ENCODE measurements at places on chromosomes 7 and 10.

DNA sequence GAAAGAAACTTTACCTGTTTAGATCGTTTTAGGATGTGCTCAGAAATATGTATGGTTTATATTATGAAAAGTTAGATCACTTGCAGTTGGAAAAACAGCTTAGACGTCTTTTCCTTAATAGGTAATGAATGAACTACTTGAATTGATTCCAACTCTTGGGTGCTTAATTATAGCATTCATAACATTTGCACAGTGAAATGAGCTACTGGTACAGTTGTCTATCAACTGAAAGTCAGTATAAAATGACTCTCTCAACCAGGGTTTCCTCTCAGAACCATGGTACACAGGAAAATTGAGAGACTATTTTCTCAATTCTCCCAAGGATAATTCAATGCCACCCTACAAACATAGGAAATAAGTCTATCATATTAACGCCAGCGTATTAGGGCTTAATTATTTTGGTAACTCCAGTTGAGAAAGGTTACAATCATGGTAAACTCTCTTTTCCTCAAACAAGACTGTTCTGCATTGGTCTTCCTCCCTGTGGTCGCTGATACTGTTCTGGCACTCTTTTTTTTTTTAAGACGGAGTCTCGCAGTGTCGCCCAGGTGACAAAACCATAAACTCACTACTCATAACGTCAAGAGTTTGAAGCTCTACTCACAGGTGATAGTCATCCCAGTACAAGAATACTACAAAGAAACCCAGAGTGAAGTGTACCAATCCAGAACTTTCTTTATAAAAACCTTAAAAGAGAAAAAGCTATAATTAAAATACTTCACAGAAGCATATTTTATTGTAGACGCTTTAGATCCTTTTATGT is 2.0 kb downstream of the ANLN start:
- no peak for DNase-seq

GRCh38 chr10:79970062-79970461 is 21.2 kb upstream of the SFTPD start:
- DNase-seq: no peak

DNA sequence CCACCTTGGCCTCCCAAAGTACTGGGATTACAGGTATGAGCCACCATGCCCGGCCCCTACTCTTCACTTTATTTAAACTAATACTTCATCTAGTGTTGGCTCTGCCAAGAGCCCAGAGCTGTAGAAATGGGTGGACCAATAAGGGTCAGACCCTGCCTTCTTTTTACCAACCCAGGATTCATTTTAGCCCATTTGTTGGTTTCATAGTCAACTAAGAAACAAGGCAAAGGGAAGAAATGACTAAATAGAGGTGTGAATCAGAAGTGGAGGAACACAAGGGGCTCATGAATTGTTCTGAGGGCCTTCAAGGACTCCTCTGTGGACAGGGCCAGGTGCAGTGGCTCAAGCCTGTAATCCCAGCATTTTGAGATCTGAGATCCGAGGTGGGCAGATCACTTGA is 1.1 kb downstream of the ANKRD2 start:
- DNase-seq: no peak

DNA sequence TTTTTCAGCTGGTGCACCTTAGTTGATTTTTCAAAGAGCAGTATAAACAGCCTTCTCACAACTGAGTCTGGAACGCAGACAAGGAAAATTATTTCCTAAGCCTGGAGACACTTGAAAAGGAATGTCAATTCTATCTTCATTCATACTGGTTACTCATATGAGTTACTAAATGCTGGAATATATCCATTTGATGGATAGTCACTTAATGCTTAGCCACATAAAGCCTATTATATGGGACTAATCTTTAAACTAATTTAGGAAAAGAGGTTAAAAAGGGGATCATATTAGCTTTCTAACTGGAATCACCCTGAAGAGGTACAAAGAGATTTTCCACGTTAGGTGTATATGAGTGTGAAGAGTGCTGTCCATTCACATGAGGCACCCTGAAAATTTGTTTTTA is 1.7 kb upstream of the HOXA4 start:
- no peak for DNase-seq

DNA sequence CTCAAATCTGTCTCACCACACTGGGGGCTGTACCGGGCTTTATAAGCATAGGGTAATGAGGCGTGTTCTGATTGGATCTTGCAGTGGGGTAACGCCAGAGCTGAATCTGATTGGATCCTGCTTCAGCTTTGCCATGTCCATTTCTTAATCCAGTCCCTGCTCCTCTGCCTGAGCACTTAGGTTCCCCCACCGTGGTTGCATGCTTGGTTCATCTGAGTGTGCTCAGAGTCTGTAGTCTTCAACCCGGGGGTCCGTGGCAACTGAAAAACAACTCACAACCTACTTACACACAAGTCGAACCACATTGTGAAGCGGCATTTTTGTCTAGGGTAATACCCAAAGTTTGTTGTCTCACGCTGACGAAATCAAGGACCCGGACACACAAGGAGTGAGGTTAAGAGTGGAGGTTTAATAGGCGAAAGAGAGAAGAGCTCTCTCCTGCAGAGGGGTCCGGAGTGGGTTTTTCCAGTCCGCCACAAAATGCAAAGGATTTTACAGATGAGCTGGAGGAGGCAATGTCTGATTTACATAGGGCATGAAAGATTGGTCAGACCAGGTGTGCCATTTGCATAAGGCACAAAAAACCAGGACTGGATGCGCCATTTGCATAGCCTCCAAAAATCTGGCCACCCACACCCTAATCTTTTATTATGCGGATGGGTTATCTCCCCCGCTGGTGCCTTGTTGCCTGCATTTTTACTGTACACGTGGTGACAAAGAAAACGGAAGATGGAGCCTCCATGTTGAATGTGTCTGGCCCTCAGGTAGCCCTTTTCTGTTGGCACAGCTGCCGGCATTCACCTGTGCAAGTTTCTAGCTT is 641.8 kb upstream of the FOXK1 start:
- no peak for DNase-seq

DNA sequence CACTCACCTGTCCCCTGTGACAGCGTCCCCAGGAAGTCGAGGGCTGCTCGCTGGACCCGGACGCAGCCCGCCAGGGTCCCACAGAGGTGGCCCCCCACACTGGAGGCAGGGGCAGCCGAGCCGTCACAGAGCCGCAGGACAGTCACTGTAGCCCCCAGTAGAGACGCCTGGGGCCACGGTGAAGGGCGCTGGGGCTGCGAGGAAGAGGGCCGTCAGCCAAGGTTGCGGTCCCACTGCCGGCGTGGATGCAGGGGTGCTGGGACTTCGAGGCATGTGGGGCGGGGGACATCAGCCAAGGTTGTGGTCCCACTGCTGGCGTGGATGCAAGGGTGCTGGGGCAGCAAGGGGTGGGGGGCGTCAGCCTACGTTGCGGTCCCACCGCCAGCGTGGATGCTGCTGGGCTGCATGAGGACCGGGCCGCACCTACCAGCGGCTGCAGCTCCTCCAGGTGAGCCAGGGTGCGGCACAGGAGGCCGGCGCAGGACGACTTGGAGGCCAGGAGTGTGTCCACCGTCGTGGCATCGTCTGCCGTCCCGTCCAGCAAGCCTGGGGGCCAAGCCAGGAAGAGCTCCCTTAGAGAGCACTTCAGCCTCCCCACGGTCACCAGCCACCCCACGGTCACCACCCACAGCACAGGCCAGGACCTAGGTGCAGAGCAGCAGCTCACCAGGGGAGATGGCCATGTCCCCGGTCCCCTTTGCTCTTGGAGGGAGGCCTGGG is 13.9 kb downstream of the BRAT1 start:
- DNase-seq: no peak

- DNase-seq: no peak
These were observed 2.1 kb downstream of the CPED1 start for GRCh38 chr7:120990468-120991118.

- DNase-seq: no peak
These were observed 16.8 kb upstream of the KIF20B start for GRCh38 chr10:89684604-89685003.

DNA sequence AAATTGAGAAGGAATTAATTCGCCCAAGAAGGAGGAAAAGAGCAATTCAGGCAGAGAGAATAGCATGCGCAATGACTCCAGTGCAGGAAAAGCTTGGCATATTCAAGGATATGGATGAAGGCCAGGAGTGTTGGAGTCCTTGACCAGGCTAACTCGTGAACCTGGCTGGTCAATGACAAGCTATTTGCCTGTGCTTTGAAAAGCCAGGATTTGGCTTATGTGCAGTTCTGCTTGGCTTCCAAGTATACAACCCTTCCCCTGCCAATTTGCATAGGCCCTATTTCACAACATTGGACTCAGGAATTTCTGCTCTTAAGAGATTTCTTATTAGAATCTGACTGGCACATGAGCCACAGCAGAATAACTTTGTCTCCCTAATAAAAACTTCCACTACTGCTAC is 72.3 kb upstream of the SP8 start:
- no peak for DNase-seq

DNA sequence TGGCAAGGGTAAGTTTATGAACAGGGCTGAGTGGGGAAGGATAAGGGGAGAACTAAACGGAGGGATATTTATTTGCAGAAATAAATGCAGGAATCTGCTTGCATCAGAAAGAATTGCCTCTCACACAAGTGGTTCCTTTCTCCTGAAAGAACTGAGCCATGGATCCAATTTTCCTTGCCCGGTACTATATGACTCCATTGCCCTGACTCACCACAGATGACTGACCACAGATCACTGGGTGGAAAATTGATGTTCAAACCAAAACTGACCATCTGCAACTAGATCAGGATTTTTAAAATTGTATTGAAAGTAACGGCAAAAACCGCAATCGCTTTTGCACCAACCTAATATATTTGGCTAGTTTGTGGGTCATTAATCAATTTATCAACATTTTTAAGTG is 6.2 kb upstream of the MACC1 start:
- no peak for DNase-seq

All from hypothalamus (tissue), 51 donors.